ENCODE measurements at places on chromosomes 3 and 15. TPM values are rescaled to one million over a fixed set of nuclear protein-coding genes. Genes with fewer than 3 reads are reported as not detected.

Gene RASA2
- 6.6 TPM for total RNA-seq

Gene RHCG
- not detected for total RNA-seq

Gene CMTM8
- total RNA-seq: 4.6 TPM

Gene SLC22A13
- 0.29 TPM for total RNA-seq

DNA sequence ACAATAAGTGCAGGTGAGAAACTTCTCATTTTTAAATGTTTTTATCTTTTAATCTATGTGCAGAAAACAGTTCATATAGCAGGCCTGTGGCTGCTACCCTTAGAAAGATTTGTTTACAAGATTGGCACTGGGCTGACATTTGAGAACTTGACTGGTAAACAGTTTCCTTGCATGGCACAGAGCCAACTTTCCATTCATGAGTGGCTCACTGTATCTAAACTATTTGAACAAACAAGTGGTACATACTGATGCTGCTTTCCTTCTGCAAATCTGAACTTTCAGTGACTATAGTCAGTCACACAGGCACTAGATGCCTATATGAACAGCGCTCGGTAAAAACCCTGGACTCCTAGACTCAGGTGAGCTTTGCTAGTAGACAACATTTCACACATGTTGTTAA is 6.3 kb upstream of the GTPBP8 start:
- no peak for DNase-seq

GRCh38 chr3:46634856-46635255 is 22.5 kb downstream of the FAM240A start:
- DNase-seq: no peak

GRCh38 chr3:72664184-72664975 is 183.9 kb downstream of the SHQ1 start:
- no peak for DNase-seq

DNA sequence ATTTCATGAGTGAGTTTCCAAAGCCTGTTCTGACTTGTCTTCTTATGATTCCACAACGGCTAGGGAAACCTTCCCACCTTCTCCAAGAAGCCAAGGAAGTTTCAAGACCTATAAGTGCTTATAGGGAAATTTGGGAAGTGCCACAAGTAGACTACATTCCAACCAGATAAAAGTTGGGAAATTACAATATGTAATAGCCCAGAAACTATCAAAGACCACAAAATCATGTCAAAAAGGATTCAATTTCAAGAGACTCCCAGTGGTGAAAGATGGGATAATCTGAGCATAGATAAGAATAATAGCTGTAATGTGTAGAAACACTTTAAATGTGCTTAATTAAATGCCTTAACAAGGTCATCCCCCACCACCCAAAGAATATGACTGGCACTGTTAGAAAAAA is 169.2 kb upstream of the SLC2A2 start:
- DNase-seq: no peak

DNA sequence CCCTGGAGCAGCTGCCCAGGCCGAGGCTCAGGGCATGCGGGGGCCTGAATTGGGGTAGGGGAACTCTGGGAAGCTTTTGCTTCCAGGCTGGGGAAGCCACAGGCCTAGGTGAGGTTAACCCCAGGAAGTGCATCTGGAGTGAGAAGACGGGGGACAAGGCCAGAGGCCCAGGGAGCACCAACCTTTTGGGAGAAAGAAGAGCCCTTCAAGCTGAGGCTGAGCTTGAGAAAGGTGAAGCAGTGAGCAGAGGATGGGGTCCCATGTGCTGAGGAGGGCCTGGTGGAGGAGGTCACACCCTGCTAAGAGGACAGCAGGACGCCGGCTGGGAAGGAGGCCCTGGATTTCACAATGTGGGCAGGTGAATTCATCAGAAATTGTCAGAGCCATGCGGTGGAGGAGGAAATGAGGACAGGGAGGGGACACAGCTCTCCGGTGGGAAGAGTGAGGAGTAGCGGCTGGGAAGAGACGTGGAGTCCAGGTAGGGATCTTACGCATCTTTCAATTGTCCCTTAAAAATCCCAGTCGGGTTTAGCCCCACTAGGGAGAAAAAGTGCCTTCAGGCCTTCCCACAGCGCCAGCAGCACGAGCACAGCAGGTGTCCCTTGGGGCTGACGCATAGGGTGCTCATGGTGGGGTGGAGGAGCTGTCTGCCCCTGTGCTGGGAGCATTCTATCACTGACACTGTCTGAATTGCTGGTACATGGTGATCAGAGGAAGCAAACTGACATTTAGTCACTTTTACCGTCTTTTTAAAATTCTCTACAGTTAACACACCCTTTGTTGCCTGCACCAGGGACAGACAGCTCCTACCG is 50.9 kb downstream of the HCN4 start:
- DNase-seq: no peak

- DNase-seq: no peak
Measured at GRCh38 chr15:101479851-101480612, 9.5 kb downstream of the PCSK6 start.

GRCh38 chr3:25171897-25172296 is 256.2 kb upstream of the RARB start:
- DNase-seq: no peak

- DNase-seq: no peak
Measured at GRCh38 chr3:14768881-14769280, 49.9 kb upstream of the FGD5 start.

- no peak for DNase-seq
Measured at GRCh38 chr3:134622806-134623365, 27.9 kb downstream of the KY start.

DNA sequence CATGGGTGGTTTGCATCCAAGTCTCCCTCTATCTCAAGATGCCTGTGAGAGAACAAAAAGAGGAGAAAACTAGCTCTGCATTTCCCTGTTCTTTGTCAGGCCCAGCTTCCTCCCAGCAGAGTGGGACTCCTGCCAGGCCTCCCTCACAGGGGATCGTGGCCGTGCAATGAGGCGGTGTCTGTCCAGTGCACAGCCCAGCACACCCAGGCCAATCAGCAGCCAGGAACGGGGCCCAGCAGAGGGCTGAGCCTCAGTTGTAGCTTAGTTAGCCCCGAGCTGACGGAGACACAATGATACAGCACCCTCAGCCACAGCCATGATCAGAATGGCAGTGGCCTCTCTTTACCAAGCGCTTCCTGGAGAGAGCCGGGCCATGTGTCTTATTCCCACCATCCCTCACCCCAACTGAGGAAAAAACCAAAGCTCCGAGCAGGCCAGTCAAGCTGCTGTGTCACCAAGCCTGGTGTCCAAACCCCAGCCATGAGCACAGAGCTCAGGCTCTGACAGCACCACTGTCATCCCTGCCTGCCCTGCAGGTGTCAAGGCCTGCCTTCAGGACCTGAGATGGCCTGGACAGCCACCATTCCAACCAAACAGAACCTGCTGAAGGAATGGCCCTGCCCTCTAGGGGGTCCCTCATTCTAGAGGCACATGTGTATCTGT is 71.1 kb downstream of the DNAJB8 start:
- DNase-seq: peak; percentile 89

GRCh38 chr3:196966526-196967401 is 1.9 kb downstream of the PIGZ start:
- no peak for DNase-seq

DNA sequence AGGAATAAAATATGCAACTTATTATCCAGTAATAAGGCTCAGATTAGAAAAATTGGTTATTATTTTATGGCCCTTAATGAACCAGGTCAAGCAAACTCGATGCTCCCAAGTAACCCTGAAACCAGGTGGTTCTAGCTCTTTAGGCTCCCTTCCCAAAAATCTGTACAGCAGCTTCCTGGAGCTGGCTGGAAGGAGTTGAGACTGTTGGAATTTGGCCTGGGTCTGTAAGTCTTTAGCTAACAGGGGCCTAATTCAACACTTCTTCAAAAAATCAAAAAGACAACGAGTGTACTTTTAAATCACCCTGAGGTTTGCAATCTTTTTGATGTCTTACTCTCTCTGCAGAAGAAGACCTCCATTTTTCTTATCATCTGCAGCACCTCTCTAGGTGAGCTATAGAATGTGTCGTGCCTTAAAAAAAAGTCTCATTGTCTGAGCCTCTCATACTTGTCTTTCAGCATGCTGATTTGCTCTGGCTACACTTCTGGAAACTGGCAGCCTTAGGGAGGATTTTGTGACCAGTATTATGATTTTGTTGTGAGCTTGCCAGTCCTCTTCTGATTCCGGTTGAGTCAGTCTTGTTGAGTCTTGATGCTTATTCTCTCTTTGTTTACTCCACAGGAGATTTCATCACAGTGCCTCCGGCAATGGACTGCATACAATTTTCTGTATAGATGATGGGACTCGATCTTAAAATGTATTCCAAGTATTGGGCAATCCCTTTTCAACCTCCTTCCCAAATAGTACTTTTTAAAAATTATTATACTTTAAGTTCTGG is 235.0 kb upstream of the KBTBD8 start:
- DNase-seq: no peak

GRCh38 chr3:46405301-46406019 is 1.4 kb downstream of the CCR5AS start:
- DNase-seq: peak; percentile 21

DNA sequence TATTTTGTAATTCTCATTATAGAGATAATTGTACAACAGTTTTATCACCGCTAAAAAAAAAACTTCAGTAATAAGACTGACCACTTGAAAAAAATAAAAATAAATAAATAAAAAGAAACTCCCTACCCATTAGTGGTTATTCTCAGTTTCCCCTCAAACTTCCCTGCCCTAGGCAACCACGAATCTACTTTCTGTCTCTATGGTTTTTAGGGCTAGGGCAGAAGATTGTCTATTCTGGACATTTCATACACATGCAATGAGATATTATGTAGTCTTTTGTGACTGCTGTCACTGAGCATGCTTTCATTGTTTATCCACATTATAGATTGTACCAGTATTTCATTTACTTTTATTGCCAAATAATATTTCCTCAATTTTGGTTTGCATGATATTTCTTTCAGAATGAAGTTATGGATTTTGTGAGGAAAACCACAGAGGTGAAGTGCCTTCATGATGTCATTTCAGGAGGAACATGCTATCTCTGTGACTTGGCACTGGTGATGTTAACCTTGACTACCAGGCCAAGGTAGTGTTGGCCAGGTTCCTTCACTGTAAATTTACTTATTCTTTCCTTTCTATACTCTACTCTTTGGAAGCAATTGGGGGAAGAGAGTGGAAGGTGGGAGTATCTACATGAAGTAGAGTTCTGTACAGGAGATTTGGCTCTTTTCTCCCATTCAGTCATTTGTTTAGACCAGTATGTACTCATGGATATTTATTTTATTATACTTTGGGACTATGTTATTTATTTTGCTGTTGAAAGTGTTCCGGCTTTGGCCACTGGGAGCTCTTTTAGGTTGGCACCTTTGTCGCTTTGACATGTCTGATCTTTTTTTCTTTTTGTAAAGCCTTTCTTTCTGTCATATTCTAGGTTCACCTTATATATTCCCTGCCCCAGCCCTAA is 86.3 kb downstream of the GMPS start:
- no peak for DNase-seq

All from right cardiac atrium (tissue), 5 donors.